Muscle of back (tissue), 13 donors: ENCODE measurements at places on chromosomes 4 and X.

GRCh38 chr4:58456727-58457384, 1346.7 kb upstream of the IGFBP7 start:
- no peak for DNase-seq

- DNase-seq = no peak
Observed at GRCh38 chrX:1420371-1420770, 28.5 kb upstream of the SLC25A6 start.

- no peak for DNase-seq
Observed at GRCh38 chrX:39605183-39605582, 492.6 kb downstream of the BCOR start.

DNA sequence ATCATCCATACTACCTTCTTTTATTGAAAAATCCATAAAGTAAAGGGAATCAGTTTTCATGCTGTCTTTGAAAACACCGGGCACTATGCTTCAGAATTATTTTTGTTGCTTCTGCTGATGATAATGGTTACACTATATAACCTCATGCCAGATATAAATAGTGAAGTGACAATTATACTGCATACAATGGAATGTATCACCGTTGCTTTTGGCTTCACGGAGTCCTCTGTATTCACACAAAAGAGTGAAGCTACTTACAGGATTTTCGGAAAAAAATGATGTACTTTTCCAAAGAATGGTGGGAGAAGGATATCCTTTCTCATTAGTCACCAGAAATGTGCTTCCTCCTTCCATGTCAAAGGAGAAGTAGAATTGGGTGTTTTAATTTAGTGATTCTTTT, 159.1 kb upstream of the PITX2 start:
- no peak for DNase-seq

DNA sequence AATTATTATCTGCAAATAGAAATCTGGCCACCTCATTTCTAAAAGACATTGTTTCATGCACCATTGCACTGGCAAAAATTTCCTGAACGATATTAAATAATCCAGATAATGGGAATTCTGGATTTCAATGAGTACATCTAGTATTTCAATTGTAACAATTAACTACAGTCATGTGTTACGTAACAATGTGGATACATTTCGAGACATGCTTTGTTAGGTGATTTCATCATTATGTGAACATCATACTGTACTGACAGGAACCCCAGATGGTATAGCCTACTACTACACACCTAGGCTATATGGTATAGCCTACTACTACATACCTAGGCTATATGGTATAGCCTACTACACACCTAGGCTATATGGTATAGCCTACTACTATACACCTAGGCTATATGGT, 14.8 kb downstream of the LAMTOR3 start:
- DNase-seq = no peak

GRCh38 chrX:18377796-18378195, 23.3 kb upstream of the SCML2 start:
- no peak for DNase-seq

GRCh38 chr4:182807346-182807745, 109.8 kb downstream of the DCTD start:
- DNase-seq = no peak

DNA sequence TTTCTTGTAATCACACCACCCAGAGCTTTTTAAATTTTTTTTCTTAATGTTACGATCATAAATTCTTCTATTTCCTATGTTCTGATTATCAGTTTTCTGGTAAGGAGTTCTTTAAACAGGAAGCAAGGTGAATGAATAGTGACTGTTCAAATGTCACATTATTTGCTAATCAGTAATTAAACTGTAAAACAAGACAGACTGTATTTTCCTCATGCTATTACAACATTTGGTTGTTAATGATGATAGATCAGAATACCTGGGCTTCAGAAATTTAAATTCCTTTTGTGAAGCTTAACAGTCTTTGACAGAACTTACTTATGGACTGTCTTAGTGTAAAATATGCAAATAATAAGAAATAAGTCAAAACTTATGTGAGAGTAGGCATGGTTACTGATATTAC, 41.4 kb downstream of the CLCN3 start:
- no peak for DNase-seq

DNA sequence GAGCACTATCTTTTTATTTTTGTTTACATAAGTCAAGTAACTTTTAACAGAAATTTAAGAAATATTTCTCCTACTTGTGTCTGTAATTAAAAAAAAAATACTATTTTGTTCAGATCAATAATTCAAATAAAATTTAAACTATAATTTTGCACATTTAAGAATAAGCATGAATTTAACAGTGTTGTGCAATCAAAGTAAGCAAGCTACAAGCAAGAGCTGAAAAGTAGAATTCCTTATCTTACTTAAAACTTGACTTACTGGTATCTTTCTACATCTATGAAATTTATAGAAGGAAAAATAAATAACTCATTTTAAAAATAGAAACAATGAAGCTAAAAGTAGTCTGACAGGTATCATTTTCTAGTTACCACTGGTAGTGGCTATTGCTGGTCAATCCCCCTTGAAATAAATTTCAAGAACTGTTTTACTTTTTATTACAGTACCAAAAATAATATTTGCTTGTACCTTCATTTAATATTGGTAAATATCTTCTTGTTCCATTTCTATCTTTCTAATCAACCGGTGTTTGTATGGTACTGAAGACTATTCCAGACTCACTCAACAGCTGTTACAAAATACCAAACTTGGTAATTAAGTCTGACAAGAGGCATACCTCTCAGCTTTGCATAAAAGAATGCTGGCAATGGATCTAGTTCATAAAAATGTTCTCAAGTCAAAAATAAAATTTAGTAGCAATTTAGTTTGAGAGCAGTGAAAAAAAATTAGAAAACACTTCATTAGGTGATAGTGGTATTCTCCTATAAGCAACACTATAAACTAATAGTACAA, 62.2 kb downstream of the NOCT start:
- DNase-seq = no peak

DNA sequence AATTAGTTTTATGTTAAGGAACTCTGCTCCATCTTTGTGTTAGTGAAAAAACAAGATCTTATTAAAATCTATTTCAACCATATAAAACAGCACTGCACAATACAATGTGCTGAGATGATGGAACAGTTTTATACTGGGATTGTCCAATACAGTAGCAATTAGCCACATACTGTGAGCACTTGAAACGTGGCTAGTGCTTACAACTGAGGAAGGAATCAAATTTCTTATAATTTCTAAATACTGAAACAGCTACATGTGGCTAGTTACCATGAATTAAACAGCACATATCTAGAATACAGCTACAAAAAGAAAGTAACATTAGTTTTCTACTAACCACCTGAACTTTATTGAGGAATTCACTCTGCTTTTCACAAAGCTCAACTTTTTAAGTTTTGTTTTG, 14.7 kb downstream of the NFXL1 start:
- DNase-seq = no peak

- DNase-seq = peak; percentile 74
Observed at GRCh38 chr4:124322234-124323065, 390.1 kb downstream of the ANKRD50 start.

DNA sequence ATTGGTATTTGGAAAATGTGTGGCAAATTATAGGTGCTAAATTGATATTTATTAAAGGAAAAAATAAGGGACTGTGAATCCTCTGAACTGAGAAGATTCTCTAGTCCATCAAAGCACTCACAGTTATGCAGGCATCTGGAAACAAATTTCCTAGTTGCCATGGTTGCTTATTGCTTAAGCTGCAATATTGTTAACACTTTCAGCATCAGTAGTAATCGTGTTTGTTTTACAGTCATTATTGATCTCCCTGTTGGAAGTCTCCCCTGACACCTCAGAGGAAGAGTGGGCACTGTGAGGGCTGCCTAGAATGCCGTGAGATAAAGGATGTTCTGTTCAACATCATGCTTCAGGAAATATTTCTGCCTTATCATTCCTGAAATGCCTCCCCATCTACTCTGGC, 2004.3 kb upstream of the ADGRL3 start:
- no peak for DNase-seq

DNA sequence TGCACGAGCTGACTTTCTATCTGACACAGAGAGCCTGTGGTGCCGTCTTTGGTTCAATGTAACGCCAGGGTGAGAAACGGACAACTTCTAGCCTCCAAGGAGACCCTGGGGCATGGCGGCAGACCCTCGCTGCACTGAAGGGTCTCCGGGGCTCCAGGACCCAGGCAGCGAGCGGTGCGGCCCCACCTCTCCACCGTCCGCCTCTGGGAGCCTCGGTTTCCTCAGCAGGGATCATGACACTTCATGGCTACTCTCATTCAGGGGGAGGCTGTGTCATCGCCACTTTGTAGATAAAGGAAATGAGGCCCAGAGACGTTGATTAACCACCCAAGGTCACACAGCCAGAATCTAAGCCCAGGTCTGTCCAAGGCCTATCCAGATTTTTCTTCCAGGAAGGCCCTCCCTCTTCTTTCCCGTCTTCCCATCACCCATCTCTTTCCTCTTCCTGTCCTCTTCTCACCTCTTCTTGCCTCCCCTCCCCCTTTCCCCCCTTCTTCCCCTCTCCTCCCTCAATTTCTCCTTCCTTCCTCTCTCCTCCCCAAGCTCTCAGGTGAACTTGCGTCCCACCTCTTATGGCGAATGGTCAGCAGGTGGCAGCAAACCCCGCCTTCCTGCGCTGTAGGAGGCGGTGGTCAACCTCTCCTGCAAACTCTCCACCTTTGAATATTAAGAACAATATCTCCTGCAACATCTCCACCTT, 69.3 kb upstream of the HMX1 start:
- DNase-seq = no peak

DNA sequence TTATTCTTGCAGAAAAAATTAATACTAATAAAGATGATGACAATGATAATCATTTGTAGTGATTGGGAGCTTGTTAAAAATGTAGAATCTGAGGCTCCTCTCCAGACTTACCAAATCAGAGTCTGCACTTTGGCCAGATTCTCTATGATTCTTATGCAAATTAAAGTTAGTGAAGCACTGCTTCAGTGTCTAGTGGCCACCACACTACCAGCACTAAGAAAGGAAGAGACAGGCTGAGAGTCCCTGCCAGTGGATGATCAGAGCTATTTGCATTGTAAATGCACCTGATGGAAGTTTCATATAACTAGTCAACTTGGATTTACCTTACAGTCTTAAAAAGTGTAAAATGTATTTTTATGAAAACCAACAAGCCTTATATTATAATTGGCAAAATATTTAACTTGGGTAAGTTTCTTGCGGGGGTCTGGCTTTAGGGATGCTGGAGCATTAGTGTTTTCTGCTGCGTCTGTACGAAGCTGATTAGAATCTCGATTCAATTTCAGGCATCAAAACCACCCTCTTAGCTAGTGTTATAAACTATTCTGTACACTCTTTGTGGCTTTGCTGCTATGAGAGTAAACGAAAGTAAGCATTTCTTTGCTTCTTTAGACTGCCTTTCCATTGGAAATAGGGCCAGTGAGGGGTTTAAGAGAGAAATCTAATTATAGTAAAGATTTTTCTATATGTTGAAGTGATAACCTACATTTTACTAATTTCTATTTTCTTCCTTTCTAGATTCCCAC, 114.1 kb downstream of the TLL1 start:
- no peak for DNase-seq

- no peak for DNase-seq
Observed at GRCh38 chrX:104351173-104351769, 96.5 kb upstream of the ESX1 start.

DNA sequence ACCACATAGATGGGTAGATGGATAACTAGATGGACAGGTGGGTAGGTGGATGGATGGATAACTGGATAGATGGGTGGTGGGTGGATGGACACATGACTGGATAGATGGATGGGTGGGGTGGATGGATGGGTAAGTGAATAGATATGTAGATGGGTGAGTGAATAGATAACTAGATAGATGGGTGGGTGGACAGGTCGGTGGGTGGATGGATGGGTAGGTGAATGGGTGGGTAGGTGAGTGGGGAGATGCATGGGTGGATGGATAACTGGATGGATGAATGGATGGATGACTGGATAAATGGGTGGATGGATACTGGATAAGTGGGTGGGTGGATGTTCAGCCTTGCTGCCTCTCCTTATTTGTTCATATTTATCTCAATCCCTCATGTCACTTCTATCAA, 52.1 kb upstream of the MTNR1A start:
- no peak for DNase-seq

DNA sequence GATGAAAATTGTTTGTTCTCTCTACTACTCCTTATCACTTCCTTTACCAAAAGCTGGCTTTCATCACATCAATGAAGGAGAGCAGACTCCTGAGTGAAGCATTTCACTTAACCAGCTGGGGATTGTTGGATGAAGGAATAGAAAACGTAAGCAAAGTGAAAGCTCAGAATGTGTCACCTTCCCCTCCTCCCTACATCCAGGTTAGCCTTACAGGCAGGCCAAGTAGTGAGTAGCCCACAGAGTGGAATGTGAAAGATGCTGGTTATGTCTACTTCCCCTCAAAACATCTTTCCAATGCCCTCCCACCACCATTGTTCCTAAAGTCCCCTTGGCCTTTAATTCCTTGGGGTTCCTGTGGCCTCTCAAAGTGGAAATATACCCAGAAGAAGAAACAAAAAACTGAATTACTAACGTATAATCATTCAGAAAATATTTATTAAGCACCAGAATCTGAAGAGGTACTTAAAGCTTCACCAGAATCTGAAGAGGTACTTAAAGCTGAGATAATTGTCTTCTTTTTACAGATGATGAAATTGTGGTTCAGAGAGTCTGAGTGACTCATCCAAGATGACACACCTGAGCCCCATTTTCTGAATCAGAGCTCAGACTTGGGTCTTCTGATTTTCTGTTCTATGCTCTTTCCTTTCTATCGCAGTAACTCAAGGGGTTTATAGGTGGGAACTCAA, 6.5 kb downstream of the P2RY4 start:
- no peak for DNase-seq

- no peak for DNase-seq
Observed at GRCh38 chr4:115780835-115781234, 667.4 kb upstream of the NDST4 start.

- no peak for DNase-seq
Observed at GRCh38 chr4:93466446-93466845, 362.1 kb upstream of the ATOH1 start.

DNA sequence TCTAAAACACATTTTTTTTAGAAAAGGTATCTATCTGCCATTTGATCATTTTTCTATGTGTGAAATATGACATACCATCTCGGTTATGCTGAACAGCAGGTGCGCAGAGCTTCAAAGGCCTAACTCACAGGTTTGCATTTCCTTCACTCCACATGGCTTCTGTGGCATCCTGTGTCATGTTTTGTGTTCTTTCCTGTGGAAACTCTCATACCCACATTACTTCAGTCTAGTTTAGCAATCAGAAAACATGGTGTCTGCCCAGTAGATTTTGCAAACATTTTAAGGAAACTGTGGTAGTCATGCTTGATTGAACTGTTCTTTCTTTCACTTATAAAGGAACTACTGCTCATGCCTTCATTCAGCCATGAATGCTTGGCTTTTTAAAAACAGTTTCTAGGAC, 11.3 kb upstream of the ARAP2 start:
- DNase-seq = no peak

GRCh38 chr4:176642472-176642871, 150.2 kb downstream of the VEGFC start:
- DNase-seq = no peak
